Neuronal stem cell (in vitro differentiated cells): ENCODE measurements at places on chromosomes 11 and 22.

DNA sequence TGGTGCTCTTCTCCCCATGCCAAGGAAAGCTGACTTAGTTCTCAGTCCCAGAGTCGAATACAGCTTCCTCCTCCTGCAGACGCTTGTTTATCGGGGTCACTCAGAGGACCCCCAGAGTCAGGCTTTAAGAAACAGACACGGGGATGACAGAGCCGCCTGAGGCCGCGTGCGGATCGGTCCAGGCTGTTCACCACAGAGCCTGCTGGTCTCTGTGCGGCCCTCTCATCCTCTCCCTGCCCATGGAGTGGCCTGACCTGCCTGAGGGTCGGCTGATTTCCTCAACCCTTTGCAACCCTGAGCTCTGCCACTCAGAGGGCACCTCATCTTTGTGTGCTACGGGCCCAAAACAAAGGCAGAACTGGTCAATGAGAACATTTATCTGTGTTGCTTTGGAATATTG is 2.1 kb downstream of the GAL start:
- no peak for DNase-seq

- DNase-seq = no peak
Measured at GRCh38 chr11:34161812-34162492, 56.5 kb downstream of the NAT10 start.

- DNase-seq = peak; percentile 75
Measured at GRCh38 chr11:94623120-94623735, 56.1 kb downstream of the PIWIL4 start.

GRCh38 chr22:44632541-44633396 is 69.2 kb upstream of the PRR5 start:
- no peak for DNase-seq

- DNase-seq = peak; percentile 61
Measured at GRCh38 chr22:22060200-22061084, 77.9 kb upstream of the TOP3B start.

DNA sequence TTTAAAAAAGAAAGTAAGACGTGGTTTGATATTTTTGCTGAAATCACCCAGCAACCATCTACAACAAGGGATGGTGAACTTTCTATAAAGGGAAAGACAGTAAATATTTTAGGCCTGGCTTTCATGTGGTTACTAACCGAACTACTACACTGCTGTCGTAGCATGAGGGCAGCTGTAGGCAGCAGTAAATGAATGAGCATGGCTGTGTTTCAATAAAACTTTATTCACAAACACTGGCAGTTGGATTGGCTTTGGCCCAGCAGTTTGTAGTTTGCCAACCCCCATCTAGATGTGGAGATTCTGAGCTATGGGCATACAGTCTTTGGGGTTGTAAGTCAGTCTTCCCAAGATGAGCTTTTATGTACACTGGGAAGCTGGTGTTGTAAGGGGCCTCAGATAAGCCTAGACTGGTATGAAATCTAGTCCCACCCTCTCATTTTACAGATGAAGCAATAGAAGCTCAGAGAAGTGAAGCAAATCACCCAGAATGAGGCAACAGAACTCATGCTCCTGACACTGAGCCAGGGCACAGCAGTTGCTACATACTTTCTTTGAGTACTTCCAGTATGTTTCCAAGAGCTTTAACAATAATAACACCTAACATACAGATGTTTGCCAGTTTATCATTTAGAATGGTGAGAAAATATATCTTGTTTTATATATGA is 204.4 kb downstream of the ADAMTS15 start:
- DNase-seq = no peak

- no peak for DNase-seq
Measured at GRCh38 chr11:39341461-39341860, 2118.0 kb downstream of the LRRC4C start.

DNA sequence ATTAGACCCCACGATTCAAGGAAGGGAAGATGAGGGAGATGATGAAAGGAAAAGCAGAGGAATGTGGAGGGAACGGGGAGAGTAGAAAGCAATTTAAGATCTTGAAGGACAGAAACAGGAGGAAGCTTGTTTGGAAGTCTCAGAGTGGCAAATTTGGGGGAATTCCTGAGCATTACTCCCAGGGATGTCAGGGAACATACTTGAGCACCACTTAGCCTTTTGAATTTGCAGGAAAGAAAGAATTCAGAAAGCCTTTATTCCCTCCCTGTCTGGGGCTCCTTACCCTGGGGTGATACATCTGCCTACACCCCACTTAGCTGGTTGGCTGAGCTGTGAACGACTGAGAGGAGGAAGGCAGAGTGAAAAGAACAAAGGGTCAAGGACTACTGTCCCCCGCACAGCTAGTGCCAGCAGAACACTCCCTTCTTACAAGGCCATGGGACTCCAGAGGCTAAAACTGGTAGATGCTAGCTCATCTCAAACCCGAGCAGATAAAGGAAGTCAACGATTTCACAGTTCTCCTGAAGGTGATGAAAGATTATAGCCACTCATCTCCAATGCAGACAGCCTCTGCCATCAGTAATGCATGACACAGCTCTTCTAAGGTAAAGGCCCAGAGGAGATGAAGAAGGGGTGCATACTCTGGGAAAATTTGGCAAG is 84.0 kb upstream of the AKIP1 start:
- no peak for DNase-seq

- peak; percentile 8 for DNase-seq
Measured at GRCh38 chr11:88704485-88704884, 361.3 kb downstream of the GRM5 start.

DNA sequence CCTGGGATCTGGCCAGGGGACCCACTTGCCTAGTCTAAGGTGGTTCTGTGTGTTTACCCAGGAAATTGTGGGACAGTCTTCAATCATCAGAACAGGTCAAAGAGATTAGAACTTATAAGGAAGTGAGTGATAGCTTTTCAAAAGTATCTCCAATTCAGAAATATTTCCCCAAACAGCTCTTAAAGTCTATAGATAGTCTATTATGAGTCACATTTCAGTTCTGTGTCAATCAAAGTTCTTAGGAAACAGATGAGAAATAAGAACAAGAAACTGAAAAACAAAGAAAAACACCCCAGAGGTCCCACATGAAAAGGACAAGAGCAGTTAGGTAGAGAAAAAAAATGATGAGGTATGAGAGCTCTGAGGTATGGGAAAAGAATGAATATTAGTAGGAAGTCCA is 381.4 kb upstream of the MPPED2 start:
- DNase-seq = no peak

DNA sequence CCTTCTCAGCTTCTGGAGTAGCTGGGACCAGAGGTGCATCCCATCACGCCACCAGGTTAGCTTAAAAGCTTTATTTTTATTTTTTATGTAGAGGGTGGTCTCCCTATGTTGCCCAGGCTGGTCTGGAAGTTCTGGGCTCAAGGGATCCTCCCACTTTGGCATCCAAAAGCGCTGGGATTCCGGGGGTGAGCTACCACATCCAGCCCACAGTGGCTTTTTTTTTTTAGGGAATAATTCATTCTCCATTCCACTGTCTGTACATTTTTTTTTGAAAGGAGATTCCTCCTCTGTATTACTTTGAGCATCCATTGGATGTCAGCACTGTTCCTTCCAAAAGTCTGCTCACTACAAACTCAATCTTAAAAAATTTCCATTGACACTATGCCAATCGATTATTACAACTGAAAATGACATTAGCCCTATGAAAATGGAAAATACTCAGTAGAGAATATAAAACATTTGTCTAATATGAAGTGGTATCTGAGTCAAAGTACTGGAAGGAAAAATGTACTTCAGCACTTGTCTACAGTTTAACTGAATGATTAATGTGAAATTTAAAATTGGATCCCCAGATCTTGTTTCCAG is 1.3 kb upstream of the LPXN start:
- DNase-seq = no peak

- DNase-seq = no peak
Measured at GRCh38 chr11:115678942-115679341, 174.7 kb upstream of the CADM1 start.

DNA sequence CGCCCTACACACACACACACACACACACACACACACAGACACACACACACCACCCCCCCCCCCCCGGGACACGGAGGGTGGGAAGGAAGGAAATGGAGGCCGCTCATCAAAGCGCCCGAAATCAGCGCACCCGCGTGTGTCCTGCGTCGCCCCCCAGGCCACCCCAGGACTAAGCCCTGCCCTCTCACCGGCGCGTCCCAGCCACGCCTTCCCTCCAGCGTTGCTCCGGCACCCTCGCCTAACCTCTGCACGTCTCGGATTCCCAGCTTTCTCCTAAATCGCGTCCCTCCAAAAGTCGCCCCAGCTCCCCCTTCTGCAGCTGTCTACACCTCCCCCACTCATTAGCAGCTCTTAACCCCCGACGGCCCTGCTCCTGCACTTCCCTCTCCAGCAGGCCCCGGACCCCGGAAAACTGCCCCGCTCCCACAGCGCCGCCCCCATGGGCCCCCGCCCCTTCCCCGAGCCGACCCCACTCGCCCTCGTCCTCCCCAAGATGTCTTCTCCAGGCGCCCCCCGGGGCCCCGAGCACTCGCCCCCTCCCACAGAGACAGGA is 557 bp downstream of the PACSIN2 start:
- peak; percentile 54 for DNase-seq

DNA sequence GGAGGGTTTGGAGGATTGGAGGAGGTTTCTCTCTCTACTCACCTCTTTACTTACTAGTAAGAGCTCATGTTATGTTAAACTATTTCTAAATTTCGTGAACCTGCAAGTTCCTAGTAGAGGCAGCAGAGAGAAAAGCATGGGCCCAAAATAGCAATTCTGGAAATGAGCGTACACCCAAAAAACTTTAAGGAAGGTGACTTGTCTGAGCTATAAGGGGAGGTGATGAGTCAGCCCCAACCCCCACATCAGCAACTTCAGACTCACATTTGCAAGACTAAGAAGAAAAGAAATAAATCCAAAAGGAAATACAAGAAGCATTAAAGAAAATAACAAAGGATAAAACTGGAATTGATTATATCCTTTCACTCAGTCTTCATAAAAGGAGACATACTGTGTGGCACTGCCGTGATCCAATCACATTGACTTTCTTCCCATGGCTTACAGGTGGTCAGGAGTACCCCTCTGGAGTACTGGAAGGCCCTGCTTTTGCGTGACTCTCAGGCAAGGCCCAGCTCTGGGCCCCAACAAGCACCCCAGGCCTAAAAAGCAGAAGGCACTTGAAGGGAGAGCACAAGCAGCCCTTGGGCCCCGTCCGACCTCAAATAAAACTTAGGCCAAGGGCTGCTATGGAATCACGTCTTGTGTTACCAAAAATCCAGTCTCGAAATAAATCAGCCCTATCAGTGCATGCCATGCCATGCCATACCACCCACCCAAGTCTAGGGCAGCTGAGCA is 14.3 kb downstream of the PACSIN2 start:
- DNase-seq = no peak

DNA sequence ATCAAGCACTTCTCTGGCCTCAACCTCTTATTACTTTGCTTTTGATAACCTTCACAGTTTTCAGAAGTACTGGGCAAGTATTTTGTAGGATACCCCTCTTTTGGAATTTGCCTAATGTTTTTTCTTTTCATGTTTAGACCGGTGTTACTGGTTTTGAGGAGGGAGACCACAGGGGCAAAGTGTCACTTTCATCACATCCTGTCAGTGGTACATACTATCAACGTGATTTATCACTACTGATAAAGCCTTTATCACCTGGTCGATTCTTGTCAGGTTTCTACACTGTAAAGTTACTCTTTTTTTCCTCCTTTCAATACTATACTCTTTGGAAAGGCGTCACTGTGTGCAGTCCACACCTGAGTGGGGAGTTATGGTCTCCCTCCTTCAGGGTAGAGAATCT is 26.7 kb downstream of the QSER1 start:
- no peak for DNase-seq

DNA sequence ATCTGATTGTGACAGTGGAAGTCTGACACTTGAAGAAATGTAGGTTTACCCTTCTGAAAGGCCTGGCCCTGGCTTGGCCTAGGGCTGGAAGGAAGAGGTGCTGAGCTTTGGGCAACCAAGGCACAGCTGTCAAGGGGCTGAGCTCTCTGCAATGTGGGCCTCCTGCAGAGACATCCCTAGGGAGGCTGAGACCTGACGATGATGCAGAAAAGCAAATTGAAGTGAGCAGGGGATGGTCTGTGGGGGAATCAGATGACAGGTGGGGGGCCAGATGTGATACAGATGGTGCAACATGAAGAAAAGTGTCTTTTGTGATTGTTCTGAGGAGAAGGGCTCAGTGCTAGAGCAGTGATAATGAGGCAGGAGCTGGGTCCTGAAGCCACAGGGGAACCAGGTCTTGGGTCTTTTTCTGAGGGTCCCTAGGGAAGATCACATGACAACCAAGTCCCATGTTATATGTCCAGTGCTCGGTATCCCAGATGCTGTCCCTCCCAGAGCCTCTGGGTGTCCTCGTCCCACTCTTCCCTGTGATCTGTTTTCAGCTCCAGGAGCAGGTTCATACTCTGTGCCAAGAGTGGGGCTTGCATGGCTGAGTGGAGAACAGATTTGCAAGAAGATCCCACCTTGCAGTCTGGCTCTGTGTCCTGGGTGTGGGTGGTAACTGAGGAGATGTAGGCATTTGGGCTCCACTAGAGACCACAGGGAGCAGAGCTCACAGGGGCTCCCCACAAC is 79.9 kb upstream of the VPREB1 start:
- no peak for DNase-seq

GRCh38 chr22:32810555-32811133 is 9.1 kb downstream of the TIMP3 start:
- DNase-seq = no peak

GRCh38 chr11:13917904-13918303 is 44.6 kb upstream of the SPON1 start:
- no peak for DNase-seq

GRCh38 chr22:48705917-48706605 is 1121.6 kb downstream of the BRD1 start:
- DNase-seq = no peak

- no peak for DNase-seq
Measured at GRCh38 chr11:75968021-75968625, 153.1 kb downstream of the UVRAG start.

- DNase-seq = no peak
Measured at GRCh38 chr11:9765320-9766101, 101.6 kb downstream of the SWAP70 start.

DNA sequence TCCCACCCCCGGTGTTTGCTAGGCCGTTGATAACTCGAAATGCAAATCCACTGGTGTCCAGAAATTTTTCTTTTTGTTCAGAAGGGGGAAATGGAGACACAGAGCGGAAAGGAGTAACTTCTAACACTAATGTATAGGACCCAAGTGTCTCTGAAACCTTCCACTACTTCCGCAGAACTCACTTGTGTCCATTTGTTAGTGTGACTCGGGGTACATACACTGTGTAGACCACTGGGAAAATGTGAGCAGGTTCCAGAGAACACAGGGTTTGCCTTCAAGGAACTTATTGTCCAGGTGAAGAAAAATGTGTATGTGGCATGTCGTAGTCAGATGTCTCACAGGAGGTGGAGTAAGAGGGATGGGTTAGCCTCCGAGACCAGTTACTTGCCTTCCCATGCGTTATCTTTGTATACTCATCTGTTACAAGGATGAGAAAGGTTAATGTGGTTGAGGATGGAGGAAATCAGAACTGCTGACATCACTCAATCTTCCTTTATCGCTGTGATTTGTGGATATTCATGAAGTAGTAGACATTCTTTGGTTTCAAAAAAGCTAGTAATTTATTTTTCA is 857 bp downstream of the ARCN1 start:
- peak; percentile 11 for DNase-seq

GRCh38 chr11:60970369-60970774 is 1.1 kb upstream of the CD6 start:
- DNase-seq = no peak

GRCh38 chr22:37283393-37283937 is 1.2 kb downstream of the CYTH4 start:
- DNase-seq = no peak
